ENCODE measurements at places on chromosomes 6 and 20.

DNA sequence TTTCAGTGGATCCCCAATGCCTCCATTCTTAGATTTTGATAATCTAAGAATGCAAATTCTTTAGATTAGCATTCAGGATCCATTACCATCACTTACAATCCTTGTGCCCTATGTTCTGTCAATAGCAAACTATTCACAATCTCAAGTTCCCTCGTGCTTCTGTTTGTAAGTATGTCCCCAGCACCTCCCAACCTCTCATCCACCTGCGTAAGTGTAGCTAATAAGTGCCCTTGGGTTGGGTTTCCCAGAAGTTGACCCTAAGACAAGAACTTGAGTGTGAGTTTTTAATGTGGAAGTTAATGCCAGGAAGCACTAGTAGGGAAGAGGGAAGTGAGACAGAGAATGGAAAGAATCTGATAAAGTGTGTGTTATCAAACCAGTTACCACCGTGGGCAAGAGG lies 72.6 kb upstream of the PAK5 start:
- DNase-seq: no peak

DNA sequence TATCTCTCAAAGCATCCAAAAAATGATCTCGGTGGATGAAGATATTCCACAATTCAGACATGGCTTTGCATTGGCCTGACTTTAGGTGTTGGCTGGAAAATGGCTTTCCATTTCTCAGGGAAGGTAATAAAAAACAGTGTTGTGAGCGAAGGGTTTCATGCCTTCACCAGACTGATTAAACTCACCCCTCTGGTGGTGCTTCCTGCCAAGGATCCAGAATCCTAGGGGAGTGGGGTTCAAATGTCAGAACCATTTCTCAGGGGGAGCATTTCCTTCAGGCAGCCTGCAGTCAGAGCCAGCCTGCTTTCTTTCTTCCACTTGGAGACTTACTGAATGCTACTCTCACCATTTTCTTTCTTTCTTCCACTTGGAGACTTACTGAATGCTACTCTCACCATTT lies 45.7 kb upstream of the SMIM28 start:
- no peak for DNase-seq

GRCh38 chr6:45487645-45488044 lies 109.9 kb upstream of the SUPT3H start:
- no peak for DNase-seq

- no peak for DNase-seq
Observed at GRCh38 chr6:143885116-143885515, 20.8 kb downstream of the ZC2HC1B start.

- DNase-seq: no peak
Observed at GRCh38 chr6:6557886-6558285, 30.6 kb upstream of the LY86 start.

Data from activated CD4-positive, alpha-beta T cell treated with anti-CD3 and anti-CD28 coated beads for 36 hours (primary cell).